C1 segment of cervical spinal cord (tissue), 14 donors: ENCODE measurements at places on chromosomes 5 and 9.

DNA sequence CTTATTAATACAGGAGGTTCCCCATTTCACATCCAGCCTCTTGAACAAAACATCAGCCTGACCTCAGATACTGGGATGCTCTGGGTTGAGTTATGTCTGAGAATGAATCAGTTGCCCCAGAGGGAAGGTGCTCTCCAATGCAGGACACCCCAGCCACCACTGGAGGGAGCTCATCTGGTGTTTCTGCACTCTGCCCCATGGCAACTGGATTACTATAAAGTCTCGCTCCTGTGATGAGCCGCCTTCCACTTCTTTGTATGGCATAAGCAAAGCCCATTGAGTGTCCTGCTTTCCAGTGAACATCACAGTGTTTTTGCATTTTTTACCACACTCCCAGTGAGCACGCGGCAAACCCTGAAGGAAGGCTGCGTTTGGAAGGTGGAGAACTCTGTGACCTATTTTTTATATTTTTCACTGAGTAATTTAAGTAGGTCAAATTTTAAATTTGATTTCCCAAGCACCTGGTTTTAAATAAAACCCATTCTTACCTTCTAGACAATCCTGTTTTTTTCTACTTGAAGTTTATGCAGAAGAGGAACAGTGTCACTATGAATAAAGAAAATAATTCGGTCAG is 176.9 kb upstream of the WWC1 start:
- DNase-seq = no peak

GRCh38 chr5:147687118-147687517 is 95.4 kb downstream of the JAKMIP2 start:
- DNase-seq = no peak

DNA sequence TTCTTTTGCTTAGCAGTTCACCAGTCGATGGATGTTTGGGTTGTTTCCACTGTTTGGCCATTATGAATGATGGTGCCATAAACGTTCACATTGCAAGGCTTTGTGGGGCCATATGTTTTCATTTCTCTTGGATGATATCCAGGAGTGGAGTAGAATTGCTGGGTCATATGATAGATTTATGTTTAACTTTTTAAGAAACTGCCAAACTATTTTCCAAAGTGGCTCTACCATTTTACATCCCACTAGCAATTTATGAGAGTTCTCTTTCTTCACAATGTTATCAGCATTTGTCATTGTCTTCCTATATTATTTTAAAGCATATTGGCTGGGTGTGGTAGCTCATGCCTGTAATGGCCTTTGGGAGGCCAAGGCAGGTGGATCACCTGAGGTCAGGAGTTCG is 5.2 kb downstream of the GPR107 start:
- no peak for DNase-seq

DNA sequence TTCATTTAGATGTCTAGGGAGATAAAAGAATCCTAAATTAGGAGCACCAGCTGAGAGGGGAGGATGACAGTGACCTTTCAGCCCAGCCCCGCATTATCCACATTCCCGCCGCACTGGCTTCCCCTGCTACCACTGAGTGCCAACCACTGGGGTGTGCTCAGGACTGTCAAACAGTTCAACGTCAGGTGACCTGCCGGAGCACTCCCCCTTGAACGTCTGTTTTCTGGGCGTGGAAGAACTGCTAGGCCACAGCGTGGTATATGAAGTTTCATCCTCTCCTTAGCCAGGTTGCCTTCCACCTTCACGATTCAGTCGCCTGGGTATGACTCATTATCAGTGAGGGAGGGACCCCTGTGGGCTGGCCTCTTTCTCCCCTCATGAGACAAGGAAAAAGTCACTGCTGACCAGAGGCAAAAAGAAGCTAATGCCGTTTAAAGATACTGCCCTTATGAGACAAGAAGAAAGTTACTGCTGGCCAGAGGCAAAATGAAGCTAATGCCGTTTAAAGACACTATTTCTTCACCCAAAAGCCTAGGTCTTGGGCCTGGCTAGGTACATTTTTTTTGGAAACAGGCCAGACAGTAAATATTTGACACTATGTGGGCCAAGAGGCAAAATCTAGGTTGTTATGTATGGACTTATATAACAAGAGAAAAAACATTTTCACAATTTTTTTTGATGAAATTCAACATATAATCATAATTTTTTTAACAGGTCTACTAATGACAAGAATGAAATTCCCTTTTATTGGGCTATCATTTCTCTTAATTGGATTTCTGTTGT is 4.6 kb downstream of the NMRK1 start:
- no peak for DNase-seq

GRCh38 chr9:38334234-38334633 is 58.3 kb upstream of the ALDH1B1 start:
- no peak for DNase-seq

- DNase-seq = no peak
Measured at GRCh38 chr9:6869081-6869948, 111.5 kb downstream of the KDM4C start.

DNA sequence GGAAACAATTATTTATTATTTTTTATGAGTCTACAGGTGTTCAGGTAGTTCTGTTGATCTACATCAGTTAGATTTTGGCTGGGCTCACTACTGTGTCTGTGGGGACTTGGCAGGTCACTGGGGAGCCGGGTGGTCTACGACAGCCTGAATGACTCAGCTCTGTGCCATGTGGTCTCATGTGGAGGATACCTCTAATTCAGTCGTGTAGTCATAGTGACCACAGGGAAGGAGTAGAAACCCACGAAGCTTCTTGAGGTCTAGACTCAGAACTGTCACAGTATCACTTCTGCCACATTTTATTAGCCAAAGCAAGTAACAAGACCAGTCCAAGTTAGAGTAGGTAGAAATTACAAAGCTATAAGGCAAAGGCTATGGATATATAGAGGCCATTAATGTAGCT is 64.7 kb upstream of the GRAMD2B start:
- no peak for DNase-seq

GRCh38 chr5:56693220-56693579 is 122.1 kb upstream of the MAP3K1 start:
- DNase-seq = no peak

DNA sequence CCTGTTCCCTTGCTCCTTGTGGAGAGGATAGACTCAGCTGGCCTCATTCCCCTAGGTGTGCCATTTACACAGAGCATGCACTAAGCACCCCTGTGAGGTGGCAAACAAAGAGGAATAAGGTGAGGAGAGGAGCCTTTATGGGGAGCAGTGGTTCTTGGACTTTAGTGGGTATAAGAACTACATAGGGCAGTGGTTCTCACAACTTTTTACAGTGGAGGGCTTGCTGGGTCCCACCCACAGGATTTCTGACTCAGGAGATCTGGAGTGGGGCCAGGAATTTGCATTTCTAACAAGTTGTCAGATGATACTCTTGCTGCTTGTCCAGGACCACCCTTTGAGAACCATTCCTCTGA is 42.0 kb downstream of the CSF1R start:
- DNase-seq = no peak

GRCh38 chr5:127412698-127413097 is 104.7 kb upstream of the PRRC1 start:
- DNase-seq = no peak

- no peak for DNase-seq
Measured at GRCh38 chr5:9197881-9198260, 348.0 kb downstream of the SEMA5A start.

DNA sequence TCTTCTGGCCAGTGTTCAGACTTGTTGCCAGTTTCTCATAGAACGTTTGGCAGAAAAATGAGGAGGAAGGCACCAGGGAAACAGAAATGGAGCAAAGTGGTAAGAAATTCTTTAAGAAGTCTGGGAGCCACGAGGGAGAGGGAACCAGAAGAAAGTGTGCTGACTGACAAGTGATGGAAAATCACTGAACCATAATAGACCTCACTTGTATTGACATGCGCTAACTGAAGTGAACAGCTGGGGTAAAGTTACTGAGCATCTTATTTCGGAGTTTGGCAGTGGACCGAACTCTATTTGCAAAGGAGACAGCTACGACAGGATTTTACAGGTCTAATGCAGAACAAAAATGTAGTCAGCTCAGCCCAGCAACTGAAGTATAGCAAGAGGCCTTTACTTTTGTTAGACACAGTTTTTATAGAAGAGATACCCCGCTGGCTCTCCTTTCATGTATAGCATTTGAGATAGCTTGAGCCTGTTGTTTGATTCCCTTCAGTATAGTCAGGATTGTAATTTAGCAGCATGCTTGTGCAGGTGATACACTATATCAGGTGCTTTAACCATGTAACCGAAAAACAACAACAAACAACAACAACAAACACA is 53.6 kb downstream of the HMHB1 start:
- DNase-seq = no peak

- DNase-seq = no peak
Measured at GRCh38 chr5:133468596-133468995, 143.7 kb downstream of the FSTL4 start.

- no peak for DNase-seq
Measured at GRCh38 chr9:131238402-131239021, 37.8 kb downstream of the FAM78A start.

GRCh38 chr9:76799473-76799872 is 35.2 kb downstream of the PCA3 start:
- no peak for DNase-seq

DNA sequence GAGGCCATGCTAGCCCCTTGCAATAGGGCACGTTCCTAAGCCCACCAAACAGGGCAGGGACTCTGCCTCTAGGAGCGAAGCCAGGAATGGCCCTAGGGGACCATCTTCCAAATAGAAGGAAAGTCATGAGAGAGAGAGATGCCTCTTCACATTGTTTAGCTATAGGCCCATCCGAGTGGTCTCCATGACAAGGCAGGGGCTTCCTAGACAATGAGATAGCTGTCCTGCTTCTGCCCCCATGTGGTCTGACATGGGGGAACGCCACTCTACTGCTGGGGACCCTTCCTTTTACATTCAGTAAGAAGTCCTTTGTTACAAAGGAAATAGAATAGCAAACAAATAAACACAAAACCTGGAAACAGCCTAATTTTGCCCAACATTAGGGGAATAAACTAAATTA is 17.9 kb upstream of the KIF4B start:
- DNase-seq = no peak

DNA sequence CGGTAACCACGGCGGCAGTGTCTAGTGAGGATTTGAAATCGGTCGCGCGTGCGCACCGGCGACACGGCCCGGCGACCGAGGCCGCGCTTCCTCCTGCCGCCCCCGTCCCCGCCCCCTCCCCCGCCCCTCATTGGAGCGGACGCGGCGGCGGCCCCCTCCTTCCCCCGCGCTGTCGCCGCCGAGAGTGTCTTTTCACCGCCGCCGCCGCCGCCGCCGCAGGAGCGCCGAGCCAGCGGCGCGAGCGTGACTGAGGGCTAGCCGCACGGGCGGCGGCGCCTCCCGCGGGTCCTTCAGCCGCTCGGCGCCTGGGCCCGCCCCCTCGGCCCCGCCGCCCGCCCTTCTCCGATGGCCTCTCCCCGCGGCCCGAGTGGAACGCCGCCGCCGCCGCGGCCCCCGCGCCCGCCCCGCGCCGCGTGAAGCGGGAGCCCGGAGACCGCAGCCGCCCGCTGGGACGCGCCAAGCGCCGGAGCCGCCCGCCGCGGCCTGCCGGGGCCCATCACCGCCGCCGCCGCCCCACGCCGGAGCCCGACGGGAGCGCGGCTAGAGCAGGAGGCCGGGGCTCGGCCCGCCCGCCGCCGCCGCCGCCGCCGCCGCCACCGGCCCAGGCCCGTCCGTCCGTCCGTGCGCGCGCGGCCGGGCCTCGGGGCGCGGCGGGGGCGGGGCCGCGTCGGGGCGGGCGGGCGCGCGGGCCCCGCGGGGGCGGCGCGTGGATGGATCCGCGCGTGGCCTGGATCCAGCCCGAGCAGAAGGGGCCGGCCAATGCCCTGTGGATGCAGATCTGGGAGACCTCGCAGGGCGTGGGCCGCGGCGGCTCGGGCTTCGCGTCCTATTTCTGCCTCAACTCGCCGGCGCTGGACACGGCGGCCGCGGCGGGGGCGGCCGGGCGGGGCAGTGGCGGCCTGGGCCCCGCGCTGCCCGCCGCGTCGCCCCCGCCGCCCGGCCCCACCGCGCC is at the start of gene TENT4A:
Gene TENT4A, plus strand, starts transcription at position 159 of the 952 bp plus-strand sequence. Its CDS starts 552 bp downstream, at position 711.
- no peak for DNase-seq

DNA sequence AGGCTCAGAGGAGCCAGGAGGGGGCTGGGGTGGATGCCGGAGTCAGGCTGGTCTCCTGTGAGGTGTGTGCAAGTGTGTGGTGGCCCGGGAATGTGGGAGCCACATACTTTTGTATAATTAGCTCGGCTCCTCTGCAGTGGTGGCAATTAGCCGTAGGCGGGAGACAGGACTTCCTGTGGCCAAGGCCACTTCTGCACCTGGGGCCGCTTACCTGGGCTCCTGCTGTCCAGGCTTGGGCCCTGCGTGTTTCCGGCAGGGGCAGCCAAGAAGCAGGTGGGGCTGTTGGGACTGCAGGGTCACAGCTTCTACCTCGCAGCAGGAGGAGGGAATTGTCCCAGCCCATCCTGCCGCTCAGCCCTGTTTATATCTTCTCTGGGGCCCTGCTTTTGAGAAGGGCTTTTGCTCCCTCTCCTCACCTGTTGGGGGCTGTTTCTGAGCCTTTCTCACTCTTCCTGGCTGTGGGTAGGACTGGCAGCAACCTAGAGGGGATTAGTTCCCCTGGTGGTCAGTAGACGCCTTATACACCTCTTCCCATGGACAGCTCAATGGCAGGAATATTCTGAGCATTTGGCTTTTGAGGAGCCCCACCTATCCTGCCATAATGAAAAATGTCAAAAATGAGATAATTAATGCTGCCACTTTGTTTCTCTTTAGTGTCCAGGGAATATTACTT is 145.4 kb upstream of the PITX1 start:
- DNase-seq = no peak

GRCh38 chr9:91639054-91639453 is 215.4 kb upstream of the NFIL3 start:
- DNase-seq = no peak

DNA sequence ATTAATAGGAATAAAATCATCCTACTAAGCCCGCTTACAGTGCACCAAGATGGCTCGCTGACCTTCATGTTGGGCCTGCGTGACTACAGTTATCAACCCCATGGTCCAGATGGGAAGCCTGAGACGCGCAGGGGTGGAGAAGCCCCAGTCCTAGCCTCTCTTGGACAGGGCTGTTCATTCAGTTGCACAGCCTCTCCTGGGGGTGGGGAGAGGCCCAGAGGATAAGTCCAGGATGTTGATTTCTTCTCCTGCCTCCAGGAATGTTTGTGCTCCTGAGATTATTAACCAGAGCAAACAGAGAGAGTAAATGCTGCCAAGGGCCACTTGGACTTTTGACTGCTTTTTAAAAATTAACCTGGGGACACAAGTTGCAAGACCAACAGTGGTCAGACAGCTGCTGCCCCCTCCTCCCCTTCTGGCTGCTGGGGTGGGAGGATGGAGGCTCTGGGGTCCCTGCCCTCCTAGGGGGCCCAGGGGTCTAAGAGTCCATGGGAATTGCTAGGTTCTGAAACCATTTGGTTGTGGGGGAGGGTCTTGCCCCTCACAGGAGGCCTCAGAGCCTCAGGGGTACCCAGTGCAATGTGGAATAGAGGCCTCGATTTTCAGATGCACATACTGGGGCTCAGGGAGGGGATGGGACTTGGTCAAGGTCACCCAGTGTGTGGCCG is 2.8 kb upstream of the AMBP start:
- DNase-seq = no peak

- no peak for DNase-seq
Measured at GRCh38 chr5:95723632-95724369, 7.3 kb upstream of the RHOBTB3 start.
